CD4-positive, alpha-beta T cell treated with Interleukin-17A for 1 hour (primary cell): ENCODE measurements at places on chromosomes 13 and 19.

GRCh38 chr19:6126335-6126974, 9.0 kb upstream of the ACSBG2 start:
- DNase-seq: peak; percentile 50

GRCh38 chr13:59545007-59545406, 618.7 kb downstream of the DIAPH3 start:
- no peak for DNase-seq

DNA sequence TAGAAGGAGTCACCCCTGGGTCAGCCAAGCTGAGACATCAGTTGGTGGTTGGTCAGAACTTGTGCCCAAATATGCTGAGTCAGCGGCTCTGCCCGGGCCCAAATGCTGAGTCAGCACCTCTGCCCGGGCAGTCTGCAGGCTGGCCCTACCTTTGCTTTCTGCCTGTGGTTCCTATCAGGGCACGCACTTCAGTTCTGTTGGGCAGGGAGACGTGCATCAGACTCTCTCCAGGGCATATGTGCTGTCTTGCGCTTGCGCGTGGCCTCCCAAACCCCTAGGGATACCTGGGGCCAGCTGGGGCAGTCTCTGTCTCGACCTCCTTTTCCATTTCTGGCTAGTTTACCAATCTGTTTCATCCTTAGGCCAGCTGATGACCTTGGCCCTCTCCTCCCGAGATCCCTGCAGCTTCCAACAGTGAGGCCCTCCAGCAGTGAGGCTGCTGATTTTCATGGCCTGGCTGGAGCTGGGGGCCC, 24.4 kb upstream of the LDLR start:
- DNase-seq: no peak

DNA sequence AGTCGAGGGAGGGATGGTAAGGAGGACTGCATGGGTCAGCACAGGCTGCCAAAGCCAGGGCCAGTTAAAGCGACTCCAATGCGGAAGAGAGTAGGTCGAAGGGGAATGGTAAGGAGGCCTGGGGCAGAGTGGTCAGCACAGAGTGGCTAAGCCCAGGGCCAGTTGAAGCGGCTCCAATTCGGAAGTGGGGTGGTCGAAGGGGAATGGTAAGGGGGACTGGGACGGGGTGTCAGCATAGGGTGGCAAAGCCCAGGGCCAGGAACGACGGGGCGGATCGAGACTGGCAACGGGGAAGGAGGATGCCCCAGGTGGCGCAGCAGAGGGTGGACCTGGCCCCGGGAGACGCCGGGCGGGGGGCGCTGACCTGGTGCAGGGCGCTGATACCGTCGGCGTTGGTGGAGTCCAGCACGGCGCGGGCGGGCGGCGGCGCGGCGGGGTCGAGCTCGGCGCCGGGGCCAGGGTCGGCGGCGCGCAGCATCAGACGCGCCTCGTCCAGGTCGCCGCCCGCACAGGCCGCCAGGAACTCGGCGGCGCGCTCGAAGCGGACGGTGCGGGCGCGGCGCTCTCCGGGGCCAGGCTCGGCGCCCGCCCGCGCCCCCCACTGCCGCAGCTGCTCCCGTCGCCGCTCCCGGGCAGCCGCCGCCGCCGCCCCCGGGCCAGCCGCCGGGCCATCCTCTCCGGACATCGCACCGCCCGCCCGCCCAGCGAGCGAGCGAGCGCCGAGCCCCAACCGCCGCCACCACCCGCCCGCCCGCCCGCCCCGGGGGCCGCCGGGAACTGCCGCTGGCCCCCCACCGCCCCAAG, at the start of gene PPP1R12C:
Gene PPP1R12C, minus strand, starts transcription at position 779 of the 804 bp plus-strand sequence. Its CDS starts 94 bp downstream, at position 685.
- DNase-seq: no peak

GRCh38 chr13:45892513-45892912, 41.0 kb upstream of the SIAH3 start:
- no peak for DNase-seq

GRCh38 chr13:25901460-25902376, 150.1 kb downstream of the SHISA2 start:
- DNase-seq: peak; percentile 87

DNA sequence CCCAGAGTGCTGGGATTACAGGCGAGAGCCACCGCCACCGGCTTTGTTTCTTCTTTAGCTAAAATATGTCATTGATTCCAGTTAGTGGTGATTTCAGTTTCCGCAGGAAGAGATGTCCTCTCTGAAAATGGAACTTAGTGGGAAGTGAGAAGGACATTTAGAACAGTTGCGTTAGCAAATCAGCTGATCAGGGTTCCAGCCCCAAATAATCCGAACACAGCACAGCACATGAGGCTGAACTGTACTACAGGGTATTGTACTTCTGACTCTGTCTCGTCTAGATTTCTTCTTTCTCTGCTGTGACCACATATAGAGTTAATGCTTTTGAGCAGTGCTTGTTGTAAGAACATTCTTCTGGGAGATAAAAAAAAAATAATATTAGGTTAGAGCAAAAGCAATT, 314.4 kb downstream of the MYO16 start:
- no peak for DNase-seq

GRCh38 chr13:96794669-96795068, 199.6 kb downstream of the OXGR1 start:
- no peak for DNase-seq

DNA sequence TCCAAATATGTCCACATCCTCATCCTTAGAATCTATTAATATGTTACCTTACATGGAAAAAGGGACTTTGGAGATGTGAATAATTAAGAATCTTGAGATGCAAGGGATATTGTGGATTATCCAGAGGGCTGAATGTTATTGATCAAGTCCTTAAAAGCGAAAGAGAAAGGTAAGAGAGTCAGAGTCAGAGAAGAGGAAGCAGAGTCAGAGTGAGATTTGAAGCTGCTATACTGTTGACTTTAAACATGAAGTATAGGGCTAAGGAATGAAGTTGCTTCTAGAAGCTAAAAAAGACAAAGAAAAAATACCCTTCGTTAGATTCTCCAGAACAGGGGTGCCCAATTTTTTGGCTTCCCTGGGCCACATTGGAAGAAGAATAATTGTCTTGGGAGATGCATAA, 627.2 kb upstream of the SLITRK6 start:
- DNase-seq: no peak

DNA sequence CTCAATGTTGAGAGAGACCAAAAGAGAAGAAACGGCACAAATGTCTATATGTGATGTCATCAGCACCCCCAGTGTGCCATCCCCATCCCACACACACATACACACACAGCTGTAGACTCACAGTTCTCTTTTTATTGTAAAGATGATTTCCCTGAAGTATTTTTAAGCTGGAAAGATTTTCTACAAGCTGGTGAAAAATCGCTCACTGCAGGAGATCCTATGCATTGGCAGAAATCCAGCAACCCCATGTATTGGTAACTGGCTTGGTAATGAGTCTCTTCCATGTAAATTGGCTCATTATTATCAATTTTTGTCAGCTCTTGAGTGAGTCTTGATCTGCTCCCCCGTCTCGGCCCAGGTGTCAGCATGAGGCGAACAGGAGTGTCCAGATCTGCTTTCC, 107.1 kb upstream of the UQCRFS1 start:
- no peak for DNase-seq

- DNase-seq: no peak
These were observed 983 bp downstream of the ITM2B start for GRCh38 chr13:48233889-48234488.

GRCh38 chr13:108154421-108154858, 60.9 kb downstream of the LIG4 start:
- DNase-seq: no peak

DNA sequence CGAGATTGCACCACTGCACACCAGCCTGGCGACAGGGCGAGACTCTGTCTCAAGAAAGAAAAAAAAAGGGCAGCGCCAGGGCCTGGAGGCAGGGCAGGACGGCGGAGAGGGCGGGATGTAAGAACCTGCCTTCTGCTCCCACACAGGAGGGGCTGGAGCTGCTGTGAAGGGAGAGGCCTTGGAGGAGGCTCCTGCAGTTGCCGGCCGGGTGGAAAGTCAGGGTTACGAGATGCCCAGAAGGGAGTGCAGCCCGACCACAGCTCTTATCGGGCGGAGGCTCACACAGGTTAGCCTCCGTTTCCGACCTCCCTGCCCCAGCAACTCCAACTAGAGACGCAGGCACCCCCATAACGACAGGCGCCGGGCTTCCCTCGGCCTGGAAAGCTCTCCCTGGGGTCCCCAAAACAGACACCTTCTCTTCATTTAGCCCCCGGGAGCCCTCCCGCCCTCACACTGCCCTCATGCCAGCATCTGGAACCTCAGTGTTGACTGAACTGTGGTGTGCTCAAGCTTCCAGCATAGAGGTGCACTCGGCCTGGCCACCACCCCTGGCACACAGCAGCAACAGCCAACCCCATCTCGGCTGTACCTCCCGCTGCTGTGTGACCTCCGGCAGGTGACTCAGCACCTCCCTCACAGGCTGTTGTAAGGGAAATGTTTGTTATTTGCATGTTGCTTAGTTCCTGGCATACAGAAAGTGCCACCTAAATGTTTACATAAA, 1.4 kb downstream of the PLPP2 start:
- DNase-seq: peak; percentile 39

DNA sequence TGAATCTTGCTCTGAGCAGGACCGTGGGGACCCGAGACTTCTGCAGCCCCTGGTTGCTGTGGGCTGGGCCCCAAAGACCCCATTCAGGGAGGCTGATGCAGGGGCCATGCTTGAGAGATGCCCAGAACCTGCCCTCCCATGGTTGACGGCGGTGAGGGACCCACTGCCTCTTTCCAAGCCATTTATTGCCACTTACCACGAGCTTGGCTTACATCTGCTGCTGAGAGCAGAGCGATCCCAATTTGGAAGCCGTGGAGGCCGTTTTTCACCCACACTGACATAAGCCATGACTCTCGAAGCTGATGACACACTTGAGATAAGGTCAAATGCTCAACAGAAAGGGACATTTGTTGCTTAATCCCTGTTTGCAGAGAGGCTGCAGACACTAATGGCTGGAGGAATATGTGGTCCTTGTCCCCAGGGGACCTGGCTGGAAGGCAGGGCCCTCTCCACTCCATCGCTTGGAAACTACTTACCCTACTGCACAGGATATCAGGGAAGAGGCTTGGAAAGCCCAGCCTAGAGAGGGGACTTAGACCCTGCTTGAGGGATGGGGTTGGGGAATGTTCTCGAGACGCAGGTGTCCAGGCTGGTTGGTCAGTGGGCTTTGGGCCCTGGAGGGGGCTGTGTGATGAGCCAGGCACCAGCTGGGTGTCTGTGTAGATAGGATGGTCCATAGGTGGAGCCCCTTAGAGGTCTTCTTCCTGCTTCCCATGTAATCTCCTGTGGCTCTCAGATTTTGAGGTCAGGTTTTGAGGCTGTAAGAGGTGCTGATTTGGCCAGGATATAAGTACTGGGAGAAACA, 15.3 kb downstream of the ZNF536 start:
- DNase-seq: no peak
